ENCODE measurements at places on chromosomes 3 and 15.

- DNase-seq: peak; percentile 78
Observed at GRCh38 chr15:85778107-85778776, 16.5 kb downstream of the KLHL25 start.

GRCh38 chr15:77810130-77810571 is 177.4 kb upstream of the LINGO1 start:
- DNase-seq: no peak

- DNase-seq: no peak
Observed at GRCh38 chr3:53774414-53774813, 71.8 kb downstream of the CHDH start.

DNA sequence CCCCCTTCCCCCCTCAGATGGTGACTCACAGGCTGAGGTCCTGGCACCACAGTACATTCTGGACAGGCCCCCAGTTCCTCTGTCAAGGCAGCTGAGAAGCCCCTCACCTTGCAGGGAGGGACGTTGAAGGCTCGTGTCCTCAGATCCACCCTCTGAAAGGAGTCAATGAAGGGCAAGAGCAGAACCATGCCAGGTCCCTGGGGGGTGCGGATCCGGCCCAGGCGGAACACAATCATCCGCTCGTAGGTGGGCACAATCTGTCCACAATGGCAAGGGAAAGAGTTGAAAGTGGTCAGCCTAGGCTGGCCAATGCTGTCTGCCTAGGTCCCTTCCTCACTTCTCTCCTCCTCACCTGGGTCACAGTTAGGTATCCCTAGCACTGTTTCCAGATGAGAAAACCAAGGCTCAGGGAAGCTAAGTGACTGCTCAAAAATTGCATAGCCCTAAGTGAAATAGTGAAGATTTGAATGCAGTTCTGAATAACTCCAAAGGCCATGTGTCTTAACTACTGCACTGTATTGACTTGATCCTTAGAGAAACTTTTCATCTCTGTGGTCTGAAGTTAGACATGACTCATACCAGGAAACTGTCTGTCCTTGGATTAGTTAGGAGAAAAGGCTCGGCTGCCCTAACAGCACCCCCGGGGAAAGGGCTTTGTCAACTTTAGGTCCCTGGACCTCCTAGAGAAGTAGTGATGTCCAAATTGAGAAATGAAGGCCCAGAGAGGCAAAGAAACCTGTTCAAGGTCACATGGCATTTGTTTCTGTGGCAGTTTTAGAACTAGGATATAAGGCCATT is 2.9 kb downstream of the STOML1 start:
- peak; percentile 84 for DNase-seq

DNA sequence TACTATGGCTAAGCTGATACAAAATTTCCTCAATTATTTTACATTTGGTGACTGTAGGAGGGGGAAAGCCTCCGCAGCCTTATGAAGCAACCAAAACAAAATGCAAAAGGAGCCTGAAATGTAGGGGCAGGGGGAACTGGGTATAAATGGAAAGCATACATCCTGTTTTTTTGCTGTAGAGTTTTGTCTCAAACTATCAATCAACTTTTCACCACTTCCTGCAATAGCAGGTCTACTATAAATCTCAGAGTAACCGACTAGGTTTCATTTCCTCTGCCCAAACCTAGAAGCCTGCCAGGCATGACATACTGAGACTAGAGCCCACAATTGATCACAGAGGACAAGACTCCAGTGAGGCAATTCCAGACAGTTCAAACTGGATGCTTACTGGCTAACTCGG is 91.3 kb downstream of the SHQ1 start:
- DNase-seq: no peak

GRCh38 chr15:57503911-57504598 is 87.6 kb upstream of the MYZAP start:
- DNase-seq: no peak

DNA sequence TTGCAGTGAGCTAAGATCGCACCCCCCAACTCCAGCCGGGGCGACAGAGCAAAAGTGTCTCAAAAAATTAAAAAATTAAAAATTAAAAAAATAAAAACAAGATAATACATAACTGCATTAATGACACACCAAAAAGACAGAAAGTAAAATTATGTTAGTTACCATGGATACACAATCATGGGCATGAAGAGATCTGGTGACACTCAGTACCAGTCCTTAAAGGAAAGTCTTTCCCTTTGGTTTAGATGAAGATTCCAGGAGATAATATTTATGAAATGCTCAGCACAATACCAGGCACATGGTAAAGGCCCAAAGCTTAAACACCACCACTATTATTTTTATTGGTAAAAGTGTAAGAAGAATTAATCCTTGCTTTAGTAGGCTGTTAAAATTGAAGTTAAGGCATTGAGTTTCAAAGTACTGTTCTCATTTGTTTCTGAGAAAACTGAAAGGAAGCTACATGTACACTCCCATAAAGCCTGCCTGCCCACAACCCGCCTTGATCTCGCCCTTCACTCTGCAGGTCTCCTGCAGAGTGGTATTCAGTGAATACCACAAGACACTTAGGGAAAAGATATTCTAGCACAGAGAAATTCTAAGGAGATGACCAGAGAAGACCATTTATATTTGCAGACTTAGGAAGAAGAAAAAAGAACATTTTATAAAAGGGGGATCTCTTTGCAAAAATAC is 52.3 kb downstream of the SUCLG2 start:
- DNase-seq: no peak

DNA sequence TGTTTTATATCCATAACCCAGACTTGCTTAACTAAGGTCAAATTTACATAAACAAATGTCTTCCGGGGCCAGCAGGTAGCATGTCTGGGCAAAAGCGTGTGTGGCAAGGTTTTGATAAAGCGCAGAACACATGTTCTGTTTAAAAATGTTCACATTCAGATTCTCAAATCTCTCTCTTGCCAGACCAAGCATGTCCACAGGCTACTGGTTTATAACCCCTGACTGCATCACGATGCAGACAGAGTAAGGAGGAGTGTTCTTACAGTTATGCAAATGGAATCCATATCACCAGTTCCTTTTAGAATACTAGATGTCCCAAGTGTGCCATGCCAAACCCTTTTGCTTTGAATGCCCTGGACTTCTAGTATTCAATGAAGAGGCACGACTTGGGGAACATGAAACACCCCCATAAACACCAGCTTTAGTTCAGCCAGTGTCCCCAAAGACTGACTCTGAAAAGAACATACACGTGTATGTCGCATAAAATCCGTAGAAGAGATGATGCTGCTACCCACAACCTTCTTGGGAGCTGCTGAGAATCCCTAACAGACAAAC is 412.0 kb downstream of the CNTN4 start:
- no peak for DNase-seq

GRCh38 chr3:129052675-129053074 is 7.9 kb upstream of the GP9 start:
- DNase-seq: peak; percentile 77

DNA sequence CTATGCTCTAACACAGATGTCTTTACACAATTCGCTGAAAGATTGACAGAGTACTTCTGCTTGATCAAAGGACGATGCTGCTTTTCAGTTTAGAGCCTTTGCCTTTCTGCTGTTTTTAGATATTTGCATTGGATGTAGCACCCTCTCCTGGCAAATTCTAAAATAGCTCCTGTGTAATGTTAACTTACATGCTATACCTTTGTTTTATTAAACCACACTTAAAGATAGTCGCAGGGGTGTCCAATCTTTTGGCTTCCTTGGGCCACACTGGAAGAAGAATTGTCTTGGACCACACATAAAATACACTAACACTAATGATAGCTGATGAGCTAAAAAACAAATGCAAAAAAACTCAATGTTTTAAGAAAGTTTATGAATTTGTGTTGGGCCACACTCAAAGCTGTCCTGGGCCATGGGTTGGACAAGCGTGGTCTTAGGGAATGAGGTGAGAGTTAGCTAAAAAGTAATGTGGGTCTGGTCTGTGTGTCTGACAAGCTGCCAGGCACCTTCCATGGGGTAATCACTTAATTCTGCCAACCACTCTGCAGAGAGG is 62.9 kb downstream of the ATG7 start:
- DNase-seq: no peak

DNA sequence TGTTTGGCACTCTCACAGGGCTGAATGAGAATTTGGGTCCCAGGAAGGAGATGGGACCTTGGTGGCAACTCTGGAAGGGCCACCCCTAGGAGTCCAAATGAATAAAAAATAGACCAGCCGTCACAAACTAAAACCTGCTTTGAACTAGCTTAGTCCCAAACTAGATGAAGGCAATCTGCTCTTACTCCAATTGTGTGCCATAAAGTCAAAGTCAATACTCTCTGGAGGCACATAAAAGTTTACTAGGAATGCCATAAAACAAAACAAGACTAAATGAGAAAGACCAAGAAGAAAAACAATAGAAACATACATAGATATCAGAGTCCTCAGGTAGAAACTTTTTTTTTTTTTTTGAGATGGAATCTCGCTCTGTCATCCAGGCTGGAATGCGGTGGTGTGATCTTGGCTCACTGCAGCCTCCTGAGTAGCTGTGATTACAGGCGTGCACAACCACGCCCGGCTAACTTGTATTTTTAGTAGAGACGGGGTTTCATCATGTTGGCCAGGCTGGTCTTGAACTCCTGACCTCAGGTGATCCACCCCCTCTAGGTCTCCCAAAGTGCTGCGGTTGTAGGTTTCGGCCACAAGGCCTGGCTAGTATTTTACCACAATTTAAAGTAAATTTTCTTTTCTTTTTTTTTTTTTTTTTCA is 8.1 kb downstream of the GOLGA6L2 start:
- DNase-seq: no peak

DNA sequence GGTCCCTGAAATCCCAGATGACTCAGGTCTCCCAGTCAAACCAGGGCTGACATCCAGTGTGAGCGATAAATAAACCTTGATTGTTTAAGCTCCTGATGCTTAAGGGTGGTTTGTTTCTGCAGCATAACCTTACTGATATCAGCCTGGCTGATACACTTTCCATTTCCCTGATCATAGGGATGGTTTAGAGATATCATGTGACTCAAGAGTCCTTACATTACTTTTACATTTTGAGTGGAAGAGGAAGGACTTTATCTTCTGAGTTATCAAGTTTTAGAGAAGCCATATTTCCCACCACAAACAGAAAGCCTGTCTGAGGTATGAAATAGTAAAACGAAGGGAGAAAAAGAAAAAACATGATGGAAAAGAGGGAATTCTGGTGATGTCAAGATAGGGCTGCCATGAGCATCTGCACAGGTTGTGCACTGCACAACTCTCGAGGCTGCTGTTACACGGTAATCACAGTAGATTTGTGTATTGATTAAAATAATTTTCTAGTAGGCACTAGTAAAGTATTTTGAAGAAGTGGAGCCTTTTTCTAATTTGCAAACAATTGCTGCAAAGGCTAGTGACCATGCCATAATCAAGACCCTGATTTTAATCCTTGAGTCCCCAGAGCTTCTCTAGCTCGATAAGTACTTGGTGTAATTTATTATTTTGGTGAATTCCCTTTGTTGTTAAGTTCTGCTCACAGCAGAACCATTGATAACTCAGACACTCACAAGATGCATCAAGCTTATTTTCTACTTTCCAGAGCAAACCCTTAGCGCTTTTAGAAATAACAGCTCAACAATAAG is 34.1 kb upstream of the FBLN2 start:
- no peak for DNase-seq

- no peak for DNase-seq
Observed at GRCh38 chr3:81709606-81710005, 51.8 kb downstream of the GBE1 start.

DNA sequence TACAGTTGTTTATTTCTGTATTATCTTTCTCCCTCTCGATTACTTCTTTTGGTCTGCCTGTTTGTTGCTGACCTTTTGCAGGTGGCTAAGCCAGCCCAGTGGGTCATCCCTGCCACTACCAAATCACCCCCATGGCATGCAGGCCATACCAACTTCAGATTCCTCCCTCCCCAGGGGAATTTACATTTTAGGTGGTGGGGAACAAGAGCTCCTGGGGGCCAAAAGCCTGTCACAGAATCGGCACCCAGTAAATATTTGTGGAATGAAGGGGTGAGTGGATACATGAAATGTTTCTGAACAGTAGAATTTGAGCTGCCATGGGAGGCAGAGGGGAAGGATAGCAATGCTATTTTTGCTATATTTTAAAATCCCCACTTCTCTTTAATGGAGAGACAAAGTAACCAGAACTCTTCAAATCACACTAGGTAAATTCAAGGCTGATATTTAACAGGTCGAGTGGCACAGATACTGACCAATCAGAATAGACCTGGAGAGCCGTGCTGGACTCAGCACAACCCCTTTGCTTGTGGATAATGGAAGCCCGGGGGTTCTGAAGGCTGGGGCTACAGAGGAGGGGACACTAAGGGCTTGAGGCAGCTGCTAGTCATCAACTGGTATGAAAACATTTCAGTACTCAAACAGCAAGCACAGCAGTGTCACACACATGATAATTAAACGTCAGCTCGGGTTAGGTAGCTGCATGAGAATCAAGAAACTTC is 54.3 kb upstream of the SMAD3 start:
- DNase-seq: no peak

DNA sequence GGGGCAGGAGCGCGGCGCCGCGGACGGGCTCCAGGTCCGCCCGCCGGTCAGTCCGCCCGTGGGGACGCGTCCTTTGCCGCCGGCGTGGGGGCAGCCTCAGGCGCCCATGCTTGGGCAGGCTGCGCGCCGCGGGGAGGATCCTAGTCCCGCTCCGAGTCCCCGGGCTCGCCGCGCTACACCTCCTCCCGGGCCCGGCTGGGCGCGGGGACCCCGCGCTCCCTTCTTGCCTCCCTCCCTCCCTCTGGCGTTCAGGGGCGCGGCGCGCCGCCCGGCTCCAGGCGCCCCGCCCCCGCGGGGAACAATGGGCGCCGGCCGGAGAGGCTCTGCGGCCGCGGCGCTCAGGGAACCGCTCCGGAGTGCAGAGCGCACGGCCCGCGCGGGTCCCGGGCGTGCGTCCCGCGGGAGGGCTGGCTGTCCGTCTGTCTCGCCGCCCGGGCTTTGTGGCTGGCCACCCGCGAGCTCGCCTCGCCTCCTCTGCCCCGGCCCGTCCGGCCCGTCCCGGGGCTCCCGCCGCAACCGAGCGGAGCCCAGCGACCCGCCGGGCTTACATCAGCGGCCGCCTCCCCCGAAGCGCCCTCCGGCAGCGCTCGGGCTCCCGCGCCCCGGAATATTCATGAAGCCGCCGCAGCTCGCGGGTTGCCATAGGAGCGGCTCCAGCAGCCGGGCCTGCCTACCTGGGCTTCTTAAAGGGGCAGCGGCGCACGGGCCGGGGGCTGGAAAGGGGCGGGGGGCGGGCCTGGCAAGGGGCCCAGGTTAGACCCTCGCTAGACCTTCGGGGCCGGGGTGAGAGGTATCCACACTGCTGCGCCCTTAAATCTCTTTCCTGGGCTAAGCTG is at the start of gene HCN4:
Gene HCN4 (minus strand): TSS at position 658 of the 836 bp plus-strand sequence. CDS start 688 bp downstream, outside the sequence.
- no peak for DNase-seq

- no peak for DNase-seq
Observed at GRCh38 chr3:61451841-61452240, 109.5 kb upstream of the PTPRG start.

DNA sequence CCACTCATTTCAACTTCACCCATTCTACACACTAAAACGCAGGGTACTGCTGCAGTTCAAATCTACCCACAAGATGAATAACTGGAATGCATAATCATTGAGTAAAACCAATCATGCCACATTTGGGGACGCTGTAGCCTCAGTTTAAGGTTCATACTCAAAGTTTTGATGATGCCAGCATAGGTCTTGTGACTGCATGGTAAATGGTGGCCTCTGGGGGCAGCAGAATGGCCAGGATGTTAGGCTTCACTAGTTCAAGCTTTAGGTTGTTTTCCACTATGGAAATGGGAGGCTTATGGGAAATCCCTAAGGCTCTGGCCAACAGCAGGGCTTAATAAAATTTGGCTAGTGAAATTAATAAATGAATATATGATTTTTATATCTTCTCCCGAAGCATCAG is 104.3 kb upstream of the TSC22D2 start:
- DNase-seq: no peak
